ENCODE measurements at places on chromosomes 3 and 15.

DNA sequence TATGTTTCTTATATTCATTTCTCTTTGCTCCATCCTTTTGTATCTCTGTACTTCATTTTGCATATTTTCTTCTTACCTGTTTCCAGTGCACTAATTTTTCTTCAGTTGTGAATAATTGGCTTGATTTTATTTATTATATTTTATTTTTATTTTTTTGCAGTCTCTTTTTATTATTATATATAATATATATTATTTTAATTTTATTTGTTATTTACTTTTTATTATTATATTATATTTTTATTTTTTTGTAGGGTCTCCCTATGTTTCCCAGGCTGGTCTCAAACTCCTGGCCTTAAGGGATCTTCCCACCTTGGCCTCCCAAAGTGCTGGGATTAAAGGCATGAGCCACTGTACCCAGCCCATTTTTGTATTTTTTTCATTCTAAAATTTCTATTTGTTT is 213.1 kb upstream of the TSC22D2 start:
- DNase-seq, result no peak

GRCh38 chr3:38541806-38542205 is 45.7 kb downstream of the EXOG start:
- no peak for DNase-seq

- no peak for DNase-seq
Measured at GRCh38 chr3:184156522-184156955, 1.4 kb downstream of the DVL3 start.

DNA sequence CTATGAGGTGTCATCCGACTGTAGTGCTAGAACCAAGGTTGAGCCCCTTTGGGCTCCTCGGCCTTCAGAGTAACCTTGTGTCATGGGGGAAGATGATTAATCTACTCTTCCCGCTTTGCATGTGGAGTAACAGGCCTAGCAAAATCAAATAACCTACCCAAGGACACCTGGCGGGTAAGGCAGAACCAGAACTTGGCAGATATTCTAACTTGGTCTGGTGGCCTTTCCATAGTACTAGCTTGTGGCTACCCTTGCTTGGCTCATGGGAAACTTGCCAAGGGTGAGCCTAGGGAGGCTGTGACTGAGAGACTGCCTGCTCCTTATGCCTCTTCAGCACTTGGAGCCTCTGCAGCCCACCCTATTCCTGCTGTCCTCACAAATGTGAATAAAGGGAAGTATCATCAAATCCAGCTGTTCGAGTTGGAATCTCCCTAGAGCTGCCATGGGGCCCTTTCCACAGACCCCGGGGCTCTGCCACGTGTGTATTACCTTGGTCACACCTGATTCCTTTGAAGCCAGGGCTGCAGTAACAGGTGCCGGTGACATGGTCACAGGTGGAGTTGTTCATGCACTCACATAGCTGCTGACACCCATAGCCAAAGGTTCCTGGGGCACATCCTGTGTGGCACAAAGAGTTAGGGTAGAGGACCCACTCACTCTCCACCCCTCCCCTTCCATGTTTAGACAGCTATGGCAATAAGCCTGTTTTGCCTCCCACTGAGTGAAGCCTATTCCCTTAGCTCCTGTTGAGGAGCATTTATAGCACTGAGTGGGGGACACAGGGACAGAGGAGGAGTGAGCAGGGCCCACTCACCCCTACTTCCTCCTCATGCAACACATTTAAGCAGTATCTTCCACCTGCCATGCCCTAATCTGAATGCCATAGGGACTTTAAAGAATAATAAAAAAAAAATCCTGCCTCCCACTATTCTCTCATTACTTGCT is 46.0 kb downstream of the RAB11A start:
- no peak for DNase-seq

- DNase-seq, result no peak
Measured at GRCh38 chr3:119444590-119444989, 18.8 kb downstream of the TMEM39A start.

GRCh38 chr3:65751123-65751700 is 287.5 kb downstream of the MAGI1 start:
- no peak for DNase-seq

DNA sequence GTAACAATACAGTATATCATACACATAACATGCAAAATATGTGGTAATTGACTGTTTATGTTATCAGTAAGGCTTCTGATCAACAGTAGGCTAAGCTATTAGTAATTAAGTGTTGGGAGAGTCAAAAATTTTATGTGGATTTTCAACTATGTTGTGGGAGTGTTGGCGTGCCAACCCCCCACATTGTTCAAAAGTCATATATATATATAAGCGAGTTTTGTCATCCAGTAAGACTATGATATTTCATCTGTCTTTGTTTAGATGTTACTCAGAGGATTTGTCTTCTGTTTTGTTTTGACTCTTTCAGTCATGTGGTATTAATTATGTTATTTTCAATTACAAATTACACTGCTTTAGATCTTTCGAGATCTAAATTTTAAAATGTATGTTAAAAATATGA is 51.0 kb upstream of the RAP2B start:
- DNase-seq, result no peak

DNA sequence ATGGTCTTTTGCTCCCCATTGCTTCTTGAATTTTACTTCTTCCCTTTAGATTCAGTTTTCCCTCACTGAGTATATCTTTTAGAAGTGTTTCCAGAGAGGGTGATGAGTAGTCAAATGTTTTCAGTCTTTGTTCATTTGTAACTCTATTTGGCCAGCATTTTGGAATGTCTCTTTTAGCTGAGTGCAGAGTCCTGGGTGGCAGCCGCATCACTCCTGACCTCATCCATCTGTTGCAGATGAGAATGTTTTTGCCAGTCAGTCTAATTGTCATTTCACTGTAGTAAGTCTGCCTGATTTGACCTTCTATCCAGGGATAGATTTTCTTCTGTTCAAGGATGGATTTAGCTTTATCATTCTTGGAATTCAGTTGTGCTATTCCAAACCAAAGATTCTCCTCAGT is 7.3 kb downstream of the SRPRB start:
- no peak for DNase-seq

GRCh38 chr3:8607234-8608040 is 37.2 kb downstream of the SSUH2 start:
- DNase-seq, result no peak

GRCh38 chr3:46010519-46011113 is 15.0 kb upstream of the FYCO1 start:
- DNase-seq, result no peak

DNA sequence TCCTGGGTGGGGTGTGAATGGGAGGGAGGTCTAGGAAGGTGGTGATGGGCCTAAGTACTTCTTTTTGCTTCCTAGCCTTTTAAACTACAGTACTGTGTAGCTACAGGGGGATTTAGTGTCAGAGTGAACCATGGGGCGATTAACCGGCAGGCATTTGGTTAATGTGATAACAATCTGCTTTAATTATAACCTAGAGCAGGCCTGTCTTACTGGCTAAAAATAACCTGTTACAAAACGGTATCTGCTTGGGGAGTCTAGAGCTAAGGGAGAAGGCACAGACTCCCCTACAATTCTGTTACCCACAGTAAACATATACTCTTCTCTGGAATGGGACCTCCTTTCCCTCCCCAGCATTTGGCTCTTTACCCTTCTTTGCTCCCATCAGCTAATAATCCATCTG is 85.4 kb downstream of the RBPMS2 start:
- DNase-seq, result no peak

DNA sequence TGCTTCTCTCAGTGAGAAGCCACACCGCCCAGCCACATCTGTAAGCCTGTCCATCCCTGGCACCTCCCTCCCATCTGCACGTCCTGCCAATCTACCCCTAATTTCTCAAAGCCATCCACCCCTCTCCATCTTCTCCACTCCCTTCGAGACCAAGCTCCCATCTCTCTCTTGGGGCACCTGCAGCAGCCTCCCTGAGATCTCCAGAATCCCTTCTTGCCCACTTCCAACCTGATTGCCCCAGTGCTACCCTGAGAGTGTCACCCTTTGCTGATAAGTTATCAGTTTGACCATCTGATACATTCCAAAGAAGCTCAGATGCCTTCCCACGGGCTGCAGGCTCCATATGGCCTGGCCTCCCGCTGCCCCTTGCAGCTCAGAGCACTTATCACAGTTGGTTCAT is 496.1 kb downstream of the SHQ1 start:
- no peak for DNase-seq

- DNase-seq, result no peak
Measured at GRCh38 chr15:40538976-40539375, 25.9 kb downstream of the CCDC32 start.

GRCh38 chr15:59443341-59444072 is 5.5 kb downstream of the FAM81A start:
- no peak for DNase-seq

GRCh38 chr3:5531741-5532290 is 344.3 kb downstream of the EDEM1 start:
- DNase-seq, result no peak

DNA sequence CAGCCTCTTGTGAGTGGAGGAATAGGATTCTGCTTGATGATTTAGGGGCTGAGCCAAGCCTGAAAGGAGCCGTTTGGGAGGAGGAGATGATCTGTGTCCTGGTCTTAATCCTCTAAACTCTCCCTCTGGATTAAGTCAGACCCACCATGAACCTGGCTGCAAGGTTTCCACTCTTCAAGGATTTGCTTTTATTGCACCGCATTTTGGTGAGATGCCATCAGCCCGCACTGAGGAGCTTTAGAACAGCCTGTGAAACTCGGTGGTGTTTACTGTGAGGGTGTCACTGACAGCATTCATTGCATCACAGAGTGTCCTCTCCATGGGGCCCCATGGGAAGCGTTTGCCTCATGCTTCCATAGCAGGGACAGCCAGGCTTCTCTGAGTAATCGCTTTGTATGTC is 59.2 kb downstream of the EPHB1 start:
- DNase-seq, result no peak

- no peak for DNase-seq
Measured at GRCh38 chr3:177213801-177214535, 16.7 kb upstream of the TBL1XR1 start.

- DNase-seq, result no peak
Measured at GRCh38 chr3:186644683-186645082, 4.5 kb downstream of the FETUB start.

DNA sequence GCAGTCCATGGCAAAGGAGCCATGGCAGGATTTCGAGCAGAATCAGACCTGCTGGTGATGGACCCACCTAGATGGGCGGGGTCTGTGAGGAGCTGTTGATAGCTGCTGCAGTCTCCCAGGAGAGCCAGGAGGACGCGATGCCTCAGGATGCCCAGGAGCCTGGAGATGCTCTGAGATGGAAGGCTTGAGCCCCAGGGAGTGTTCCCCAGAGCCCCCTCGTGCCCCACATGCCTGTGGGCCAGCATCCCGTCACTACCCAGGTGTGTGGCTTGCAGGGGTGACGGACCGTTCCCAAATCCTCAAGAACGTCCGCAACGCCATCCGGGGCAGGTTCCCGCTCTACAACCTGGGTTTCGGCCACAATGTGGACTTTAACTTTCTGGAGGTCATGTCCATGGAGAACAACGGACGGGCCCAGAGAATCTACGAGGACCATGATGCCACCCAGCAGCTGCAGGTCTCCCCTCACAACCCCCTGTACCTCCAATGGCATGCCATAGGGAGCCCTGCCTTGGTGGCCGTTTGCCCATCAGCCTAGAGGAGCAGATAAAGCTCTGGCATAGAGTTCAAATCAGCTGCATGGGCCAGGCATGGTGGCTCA is 6.7 kb downstream of the ITIH1 start:
- no peak for DNase-seq

- no peak for DNase-seq
Measured at GRCh38 chr3:54157860-54158259, 35.5 kb downstream of the CACNA2D3 start.

DNA sequence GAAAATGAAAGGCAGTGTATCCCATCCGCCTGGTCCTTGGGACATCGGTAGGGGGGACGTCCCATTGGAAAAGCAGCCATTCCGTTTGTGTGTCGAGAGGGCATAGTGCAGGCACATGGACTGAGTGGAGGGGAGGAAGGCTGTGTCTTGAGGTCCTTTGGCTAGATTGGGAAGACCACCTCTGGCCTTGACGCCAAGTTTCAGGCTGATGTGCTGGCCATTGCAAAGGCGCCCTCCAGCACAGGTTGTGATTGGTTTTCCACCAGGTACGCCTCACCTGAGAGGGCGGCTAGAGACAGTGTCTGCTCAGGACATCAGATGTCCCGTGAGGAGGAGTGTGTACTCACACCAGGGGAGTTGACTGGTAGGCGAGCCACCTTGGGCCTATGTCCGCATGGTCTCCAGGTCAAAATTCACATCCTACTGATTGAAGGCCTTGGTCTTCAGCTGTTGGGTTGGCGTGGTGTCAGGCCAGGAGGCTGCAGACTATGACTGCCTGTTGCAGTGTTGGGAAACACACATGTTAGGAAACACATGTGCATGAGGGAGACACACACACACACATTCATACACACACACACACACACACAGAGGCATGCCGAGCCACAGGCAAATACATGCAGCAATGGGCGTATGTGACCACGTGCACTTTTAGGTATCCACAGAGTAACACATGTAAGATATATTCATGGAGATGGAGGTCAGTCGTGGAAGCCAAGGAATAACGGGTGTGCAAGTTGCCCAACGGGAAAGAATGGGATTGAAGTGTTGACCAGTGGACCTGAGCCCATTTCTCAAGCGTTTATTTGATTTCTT is 98.4 kb downstream of the SNRPN start:
- DNase-seq, result no peak

DNA sequence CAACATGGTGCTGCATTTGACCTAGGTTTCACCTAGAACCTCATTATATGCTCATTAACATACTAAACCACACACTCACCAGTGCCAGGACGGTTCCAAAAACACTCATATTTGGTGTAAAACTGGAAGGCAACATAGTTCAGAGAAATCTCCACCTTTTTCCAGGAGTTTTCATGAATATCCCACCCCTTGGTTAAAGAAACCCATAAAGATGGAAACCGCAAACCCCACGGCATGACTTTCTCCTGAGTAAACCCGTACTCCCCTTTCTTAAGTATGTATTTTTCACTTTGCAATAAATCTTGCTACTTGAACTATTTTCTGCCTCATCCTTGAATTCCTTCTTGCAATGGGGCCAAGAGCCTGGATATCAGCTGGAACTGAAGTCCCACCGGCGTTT is 379.3 kb downstream of the MAGI1 start:
- no peak for DNase-seq

DNA sequence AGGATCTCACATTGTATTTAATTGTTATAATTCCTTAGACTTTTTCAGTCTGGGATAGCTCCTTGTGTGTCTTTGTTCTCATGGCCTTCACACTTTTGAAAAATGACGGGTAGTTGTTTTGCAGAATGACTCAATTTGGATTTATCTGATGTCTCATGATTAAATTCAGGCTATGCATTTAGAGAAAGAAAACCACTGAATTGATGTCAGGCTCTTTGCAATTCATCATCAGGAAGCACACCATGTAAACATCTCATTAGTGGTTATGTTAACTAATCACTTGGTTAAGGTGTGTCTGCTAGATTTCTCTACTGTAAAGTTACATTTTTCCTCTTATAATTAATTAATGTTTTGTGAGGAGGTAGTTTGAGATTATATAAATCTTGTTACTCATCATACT is 8.0 kb upstream of the SLC22A13 start:
- DNase-seq, result no peak

GRCh38 chr3:14438929-14439328 is 36.5 kb downstream of the SLC6A6 start:
- DNase-seq, result no peak

- DNase-seq, result no peak
Measured at GRCh38 chr3:136473716-136474326, 223.7 kb downstream of the PCCB start.

- no peak for DNase-seq
Measured at GRCh38 chr3:193452338-193452737, 73.8 kb upstream of the ATP13A5 start.

GRCh38 chr3:196694202-196694638 is 17.8 kb downstream of the CEP19 start:
- no peak for DNase-seq
